ENCODE measurements at places on chromosomes 2 and 18.
A peak's percentile ranks its signal among the peaks of the same experiment; 100 is the strongest.

- DNase-seq = no peak
These were observed 66.2 kb downstream of the CRACDL start for GRCh38 chr2:98869870-98870269.

- DNase-seq = no peak
These were observed 96.0 kb downstream of the CDH2 start for GRCh38 chr18:28080876-28081300.

DNA sequence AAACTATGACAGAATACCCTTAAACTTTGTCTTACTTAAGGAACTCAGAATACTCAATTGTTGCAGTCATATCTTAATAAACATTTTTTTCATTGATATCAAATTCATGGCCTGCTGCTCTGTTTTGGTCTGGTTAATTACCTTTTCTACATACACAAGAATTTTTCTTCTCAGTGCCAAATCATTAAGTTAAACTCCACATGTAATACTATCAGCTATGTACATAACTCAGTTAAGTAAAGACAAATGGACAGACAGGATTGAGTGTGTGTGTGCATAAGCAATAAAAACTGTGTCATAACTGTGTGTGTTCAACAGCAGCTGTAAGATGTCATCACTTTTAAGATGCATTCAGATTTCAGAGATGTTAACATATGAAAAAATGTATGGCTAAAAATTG lies 34.4 kb downstream of the VRK2 start:
- DNase-seq = no peak

DNA sequence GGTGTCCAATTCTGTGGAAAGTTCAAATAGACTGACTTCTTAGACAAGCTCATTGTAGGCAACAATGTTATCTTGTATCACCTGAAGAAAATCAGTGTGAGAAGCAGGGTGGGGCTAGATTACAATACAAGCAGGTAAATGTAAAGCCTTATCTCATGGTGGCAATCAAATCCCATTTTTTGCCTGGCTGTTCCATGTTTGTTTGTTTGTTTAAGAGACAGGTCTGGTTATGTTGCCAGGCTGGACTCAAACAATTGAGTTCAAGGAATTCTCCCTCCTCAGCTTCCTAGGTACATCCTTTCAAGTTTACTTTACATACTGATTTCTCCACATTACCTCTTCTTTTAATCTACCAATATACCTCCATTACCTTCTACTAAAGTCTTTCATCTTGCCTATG lies 464.6 kb downstream of the LRP1B start:
- no peak for DNase-seq

- DNase-seq = no peak
These were observed 110.8 kb downstream of the FMNL2 start for GRCh38 chr2:152445791-152446201.

- peak; percentile 98 for DNase-seq
These were observed at the start of gene OLA1 for GRCh38 chr2:174248187-174248997. Gene OLA1, minus strand, starts transcription at chr2:174248532. Its CDS starts 1,717 bp downstream, at chr2:174246815.

GRCh38 chr2:47631792-47632398 lies 151.1 kb upstream of the MSH6 start:
- no peak for DNase-seq

DNA sequence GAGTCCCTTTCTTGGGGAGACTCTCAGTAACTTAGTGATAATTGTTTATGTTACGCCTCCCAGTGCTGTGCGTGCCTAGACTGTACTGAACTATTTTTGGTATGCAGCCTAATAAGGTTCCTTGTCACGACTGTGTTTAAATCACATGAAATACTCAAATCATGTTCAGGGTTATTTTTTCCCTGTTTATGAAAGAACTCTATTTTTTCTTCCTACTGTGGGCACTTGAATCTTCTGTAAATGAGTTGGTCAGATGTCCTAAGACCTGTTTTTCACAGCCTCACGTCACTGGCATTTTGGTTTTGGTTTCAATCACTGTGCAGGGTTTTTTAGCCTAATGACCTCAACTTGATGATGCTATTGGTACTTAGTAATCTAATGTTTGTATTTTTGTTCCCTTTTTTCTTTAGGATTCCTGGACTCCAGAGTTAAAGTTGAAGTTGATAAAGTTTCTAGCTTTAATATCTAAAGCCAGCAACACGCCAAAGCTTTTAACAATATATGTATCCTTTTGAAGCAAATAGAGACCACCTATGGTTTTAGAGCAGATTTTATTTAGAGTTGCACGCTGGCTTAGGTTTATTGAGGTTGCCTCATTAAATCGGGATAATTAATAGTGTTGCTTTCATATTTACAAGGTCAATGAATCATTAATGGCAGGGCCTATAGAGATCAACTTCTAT lies 24.0 kb downstream of the ARMC9 start:
- DNase-seq = no peak

GRCh38 chr2:105950521-105951383 lies 206.0 kb downstream of the NCK2 start:
- no peak for DNase-seq

DNA sequence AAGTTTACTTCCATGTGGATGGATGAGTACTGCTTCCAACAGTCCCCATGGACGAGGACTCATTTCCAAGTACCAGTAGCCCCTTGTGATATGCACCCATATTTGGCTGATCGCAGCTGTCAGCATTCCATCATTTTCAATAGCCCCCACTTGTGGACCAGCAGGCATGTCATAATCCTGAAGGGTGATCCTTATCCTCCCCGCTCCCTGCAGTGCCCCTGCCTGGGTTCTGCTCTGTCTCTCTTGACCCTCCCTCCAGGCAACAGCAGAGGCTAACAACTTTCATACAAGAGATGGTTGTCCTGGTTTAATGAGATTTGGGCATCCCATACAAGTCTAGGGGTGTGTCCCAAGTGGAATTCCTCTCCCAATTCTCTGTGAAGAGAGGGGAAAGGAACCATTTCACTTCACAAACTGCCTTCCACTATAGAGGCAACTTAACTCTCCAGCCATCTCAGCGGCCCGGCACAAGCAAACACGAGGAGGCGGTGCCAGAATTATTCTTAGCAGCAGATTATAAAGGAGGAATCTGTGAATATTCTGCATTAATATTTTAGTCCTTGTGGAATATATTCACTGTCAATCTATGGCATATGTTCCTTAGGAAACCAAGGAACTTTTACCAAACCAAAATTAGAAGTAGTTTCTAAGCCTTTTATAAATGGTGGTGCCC lies 110.7 kb downstream of the RTN4 start:
- DNase-seq = no peak

DNA sequence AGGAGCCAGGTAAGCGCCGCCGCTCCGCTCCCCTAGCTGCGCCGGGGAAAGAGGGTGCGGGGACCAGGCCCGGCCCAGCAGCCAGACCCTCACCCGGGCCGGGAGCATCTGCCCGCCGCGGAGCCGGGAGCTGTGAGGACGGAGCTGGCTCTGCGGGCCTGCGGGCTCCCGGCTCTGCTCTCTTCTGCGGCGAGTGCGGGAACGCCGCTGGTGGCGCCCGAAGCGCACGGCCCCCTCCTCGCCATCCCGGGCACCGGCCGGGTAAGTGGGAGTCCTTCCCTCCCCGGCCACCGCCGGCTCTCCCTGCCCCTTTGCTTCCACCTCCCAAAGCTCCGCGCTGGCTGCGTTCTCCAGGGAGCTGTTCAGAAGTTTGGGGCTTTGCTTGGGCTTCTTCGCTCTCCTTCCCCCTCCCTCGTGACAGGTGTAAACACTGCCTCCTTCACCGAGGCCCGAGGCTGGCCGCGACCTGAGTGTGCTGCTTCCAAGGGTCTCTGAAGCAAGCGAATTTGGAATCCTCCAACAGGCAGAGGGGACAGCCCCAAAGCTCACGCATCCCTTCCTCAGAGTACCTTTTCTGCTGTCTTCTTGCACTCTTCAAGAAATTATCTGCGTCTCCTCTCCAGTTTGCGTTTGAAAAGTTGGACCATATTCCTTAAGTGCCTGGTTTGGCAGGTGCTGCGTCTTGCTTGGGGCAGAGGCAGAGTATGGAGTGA lies 632 bp downstream of the AFTPH start:
- DNase-seq = peak; percentile 67

DNA sequence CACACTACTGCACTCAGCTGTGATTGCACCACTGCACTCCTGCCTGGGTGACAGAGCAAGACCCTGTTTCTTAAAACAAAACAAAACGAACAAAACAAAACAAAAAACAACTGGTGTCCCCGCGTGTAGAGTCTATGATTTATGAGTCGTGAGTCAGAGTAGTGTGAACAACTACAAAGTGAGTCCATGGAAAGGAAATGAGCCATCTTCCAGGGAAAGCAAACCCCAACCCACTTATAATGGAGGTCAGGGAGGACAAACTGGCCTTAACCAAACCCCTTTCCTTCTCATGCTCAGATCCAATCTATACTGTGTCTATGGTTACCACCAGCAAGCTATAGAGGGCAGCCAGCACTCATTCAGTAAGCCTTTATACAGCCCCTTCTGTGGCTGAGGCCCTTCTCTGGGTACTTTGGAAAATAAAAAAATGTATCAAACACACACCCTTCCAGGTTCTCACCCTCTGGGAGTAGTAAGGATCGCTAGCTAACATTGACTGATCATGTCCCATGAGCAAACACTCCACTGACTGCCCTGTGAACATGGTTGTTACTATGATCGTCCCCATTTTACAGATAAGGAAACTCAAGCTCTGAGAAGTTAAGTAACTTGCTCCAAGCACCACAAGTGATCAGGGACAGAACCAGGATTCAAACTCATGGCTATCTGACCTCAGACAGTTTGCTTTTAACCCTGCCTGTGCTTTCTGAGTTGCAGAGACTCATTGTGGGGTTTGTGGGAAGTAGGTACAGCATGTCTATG lies 24.7 kb upstream of the COLEC12 start:
- DNase-seq = no peak

GRCh38 chr18:34221971-34222306 lies 2.8 kb downstream of the NOL4 start:
- no peak for DNase-seq

DNA sequence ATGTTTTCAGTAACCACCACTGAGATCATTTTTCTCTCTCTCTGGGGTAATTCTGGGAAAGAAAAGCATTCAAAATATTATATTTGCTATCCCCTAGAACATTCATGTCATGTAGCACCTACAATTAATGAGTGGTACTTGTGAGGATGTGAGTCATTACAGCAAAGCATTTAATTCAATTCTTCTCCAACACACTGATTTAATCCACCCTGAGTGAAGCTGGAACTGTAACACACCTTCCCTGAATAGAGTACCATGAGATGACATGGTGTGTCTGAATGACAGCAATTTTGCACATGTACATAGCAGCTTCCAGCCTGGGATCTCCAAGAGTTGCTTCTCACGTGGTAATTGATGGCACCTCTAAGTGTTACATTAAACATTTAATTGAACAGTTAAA lies 207.1 kb upstream of the SLC14A2 start:
- no peak for DNase-seq

- no peak for DNase-seq
These were observed 358 bp downstream of the USP37 start for GRCh38 chr2:218567797-218568189.

DNA sequence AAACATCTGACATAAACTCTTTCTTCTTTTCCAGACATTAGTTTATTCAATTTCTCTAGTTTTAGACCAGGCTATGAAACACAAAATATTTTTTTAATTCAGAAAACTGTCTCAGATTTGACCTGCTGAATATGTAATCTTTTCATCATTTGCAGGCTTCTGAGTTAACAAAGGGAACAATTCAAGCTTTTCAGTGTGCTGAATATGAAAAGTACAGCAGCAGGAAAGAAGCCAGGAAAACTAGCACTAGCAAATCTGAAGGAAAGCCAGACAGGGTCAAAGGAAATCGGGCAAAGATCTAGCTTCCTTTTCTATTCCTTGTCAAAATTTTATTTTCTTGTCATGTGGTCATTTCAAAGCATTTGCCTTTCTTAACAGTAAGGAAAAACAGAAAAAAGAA lies 35.3 kb downstream of the ACVR1C start:
- no peak for DNase-seq

DNA sequence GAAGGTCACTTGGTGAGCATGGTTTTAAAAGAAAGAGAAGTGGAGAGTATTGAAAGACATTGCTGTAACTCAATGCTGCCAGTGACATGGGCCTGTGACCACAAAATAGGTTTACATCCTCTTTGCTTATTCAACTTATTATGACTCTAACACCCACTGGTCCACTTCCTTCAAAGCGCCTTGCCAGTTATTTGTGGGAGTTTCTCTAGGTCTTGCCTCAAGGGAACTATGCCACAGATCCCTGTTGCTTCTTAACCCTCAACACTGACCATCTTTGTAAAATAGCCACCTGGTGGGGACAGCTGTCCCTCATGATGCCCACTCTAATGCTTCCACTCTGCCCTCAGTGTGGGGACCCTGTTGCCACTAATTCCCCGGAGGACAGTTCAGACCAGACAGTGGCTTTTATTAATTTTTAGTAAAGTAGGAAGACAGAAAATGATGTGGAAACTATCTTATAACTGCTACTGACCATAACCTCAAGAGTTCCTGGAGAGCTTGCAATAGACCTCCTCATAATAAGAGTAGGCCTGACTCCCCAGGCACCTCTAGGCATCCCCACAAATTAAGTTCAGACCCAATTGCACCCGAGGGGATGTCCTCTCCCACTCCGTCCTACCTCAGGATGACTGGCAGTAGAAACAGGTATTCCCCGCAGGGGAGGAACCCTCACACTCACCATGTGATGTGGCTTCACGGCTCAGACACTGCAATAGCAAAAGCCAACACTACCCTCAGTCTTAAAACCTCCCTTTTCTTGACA lies 31.3 kb upstream of the SLC25A52 start:
- DNase-seq = no peak
